ENCODE measurements at places on chromosomes 13 and 19. TPM values are rescaled to one million over a fixed set of nuclear protein-coding genes. Genes with fewer than 3 reads are reported as not detected.

Gene TNNT1
- 0.70 TPM for total RNA-seq

Gene ZNF432
- 9.6 TPM for total RNA-seq

Gene ZNF724
- total RNA-seq, result 1.8 TPM

Gene FGF14
- total RNA-seq, result 0.70 TPM

Gene C19orf33
- 333 TPM for total RNA-seq

Gene ZNF132
- 3.0 TPM for total RNA-seq

Gene ADGRE1
- total RNA-seq, result 0.24 TPM

Gene ICAM5
- 0.76 TPM for total RNA-seq

Gene CGB2
- not detected for total RNA-seq

Gene MAP4K1
- 2.9 TPM for total RNA-seq

Gene ZNF561
- 23.1 TPM for total RNA-seq

Gene LYPD4
- total RNA-seq, result not detected

Gene ZNF844
- total RNA-seq, result 8.6 TPM

Gene OR7D2
- not detected for total RNA-seq

Gene PROZ
- not detected for total RNA-seq

Gene TEX26
- total RNA-seq, result not detected

Gene CDADC1
- total RNA-seq, result 7.1 TPM

Gene GARIN5A
- 1.5 TPM for total RNA-seq

Gene C19orf81
- not detected for total RNA-seq

Gene CRX
- not detected for total RNA-seq

Gene DACH1
- 5.3 TPM for total RNA-seq

Gene LILRA2
- 0.55 TPM for total RNA-seq

Gene ADGRE3
- not detected for total RNA-seq

Gene ZSWIM4
- total RNA-seq, result 3.0 TPM

Gene ZNF69
- total RNA-seq, result 17.3 TPM

Gene MZT1
- total RNA-seq, result 4.4 TPM

Gene ATP4B
- total RNA-seq, result not detected

Gene KLHL1
- total RNA-seq, result 0.08 TPM

Gene GFY
- total RNA-seq, result not detected

Gene MCEMP1
- not detected for total RNA-seq

Measured in left colon (tissue), 2 donors.